ENCODE measurements at places on chromosomes 3 and 15. TPM values are rescaled to one million over a fixed set of nuclear protein-coding genes. Genes with fewer than 3 reads are reported as not detected.

Gene TMOD3
- 41.2 TPM for polyA plus RNA-seq

Gene ALAS1
- 22.4 TPM for polyA plus RNA-seq

Gene CLDN11
- polyA plus RNA-seq = not detected

Gene SCAMP5
- not detected for polyA plus RNA-seq

Gene VPS39
- 35.2 TPM for polyA plus RNA-seq

Gene CASR
- not detected for polyA plus RNA-seq

Gene ZPLD1
- not detected for polyA plus RNA-seq

Gene SERINC4
- polyA plus RNA-seq = 1.9 TPM

Gene KCNH8
- polyA plus RNA-seq = 0.17 TPM

Gene ATR
- 13.6 TPM for polyA plus RNA-seq

Gene IGDCC3
- not detected for polyA plus RNA-seq

Gene ITIH4
- polyA plus RNA-seq = not detected

Gene FBN1
- polyA plus RNA-seq = not detected

Gene TMEM42
- polyA plus RNA-seq = 39.5 TPM

Gene SLC22A13
- not detected for polyA plus RNA-seq

Gene REC114
- not detected for polyA plus RNA-seq

Gene FILIP1L
- not detected for polyA plus RNA-seq

DNA sequence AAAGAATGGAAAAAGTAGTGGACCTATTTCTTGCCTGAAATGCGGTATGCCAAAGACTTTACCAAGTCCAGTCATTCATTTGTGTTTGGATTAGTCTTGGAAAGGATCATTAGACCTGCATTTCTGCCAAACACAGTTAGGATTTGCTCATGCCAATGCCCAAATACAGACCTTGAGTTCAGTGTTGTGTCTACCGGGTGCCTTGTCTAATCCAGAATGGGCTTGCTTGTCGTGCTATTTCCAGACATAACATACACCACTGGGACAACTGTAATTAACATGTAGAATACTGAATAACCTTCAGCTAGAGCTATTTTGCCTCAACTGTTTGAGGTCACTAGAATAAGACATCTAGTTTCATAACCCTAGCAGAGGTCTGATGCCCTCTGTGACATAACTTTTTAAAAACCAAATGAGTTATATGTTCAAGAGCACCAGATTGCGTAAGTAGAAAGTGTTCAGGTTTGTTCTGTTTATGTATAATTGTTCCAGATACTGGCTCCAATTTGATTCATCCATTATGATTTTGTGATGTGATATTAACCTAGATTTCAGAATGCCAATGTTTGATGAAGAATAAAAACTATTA is 145.3 kb upstream of the DPH6 start:
- DNase-seq = no peak
- H3K36me3 ChIP-seq = no peaks in the 10 kb centered on the region
- no peaks in the 10 kb centered on the region for H3K4me1 ChIP-seq
- H3K4me3 ChIP-seq = no peak overlapping the region
- H3K27ac ChIP-seq = no peak overlapping the region

DNA sequence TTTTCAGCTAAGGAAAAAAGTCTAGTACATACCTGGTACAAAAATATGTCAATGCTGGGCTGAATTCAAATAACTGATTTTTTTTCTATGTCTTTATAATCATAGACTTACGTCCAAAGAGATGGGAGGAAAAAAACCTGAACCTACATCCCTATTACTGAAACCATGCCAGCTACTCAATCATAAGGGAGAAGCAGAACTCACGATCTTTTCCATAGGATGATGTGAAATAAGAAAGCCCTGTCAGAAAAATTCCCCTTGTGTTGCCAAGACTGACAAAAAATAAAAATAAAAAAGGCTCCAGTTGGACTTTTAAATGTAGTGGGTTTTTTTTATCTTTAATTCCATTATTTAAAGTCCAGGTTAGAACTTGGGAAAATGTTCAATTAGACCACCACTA is 3.3 kb downstream of the MSL2 start:
- no peaks in the 10 kb centered on the region for H3K27me3 ChIP-seq
- H3K36me3 ChIP-seq = no peaks in the 10 kb centered on the region
- H3K4me1 ChIP-seq = peaks cover 53% of the 10 kb centered on the region

- H3K4me1 ChIP-seq = peaks cover 8% of the 10 kb centered on the region
- no peaks in the 10 kb centered on the region for H3K36me3 ChIP-seq
- no peak overlapping the region for H3K27ac ChIP-seq
- DNase-seq = no peak
- no peaks in the 10 kb centered on the region for H3K27me3 ChIP-seq
Measured at GRCh38 chr15:29086001-29086400, 183.6 kb downstream of the NSMCE3 start.

DNA sequence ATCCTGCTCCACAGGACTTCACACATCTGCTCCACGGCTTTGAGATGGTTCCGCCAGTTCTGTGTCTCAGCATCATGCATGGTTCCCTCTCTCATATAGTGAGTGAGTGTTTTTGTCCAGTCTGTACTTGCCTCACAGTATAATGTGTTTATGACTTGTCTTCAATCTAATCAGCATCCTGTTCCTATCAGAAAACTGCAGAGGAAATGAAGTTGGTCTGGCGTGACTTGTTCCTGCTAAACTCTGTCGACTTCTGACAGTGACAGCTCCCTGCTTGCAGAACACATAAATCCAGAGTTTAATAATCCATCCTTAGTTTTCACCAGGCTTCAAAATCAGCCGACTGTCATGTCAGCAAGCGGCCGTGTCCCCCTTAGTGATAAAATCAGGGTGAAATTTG is 222.3 kb downstream of the SLCO3A1 start:
- DNase-seq = peak; percentile 20
- peaks cover 17% of the 10 kb centered on the region for H3K4me1 ChIP-seq
- no peak overlapping the region for H3K4me3 ChIP-seq

GRCh38 chr3:106466881-106467280 is 598.1 kb upstream of the CBLB start:
- no peaks in the 10 kb centered on the region for H3K27me3 ChIP-seq
- no peaks in the 10 kb centered on the region for H3K4me1 ChIP-seq
- no peak overlapping the region for H3K27ac ChIP-seq
- no peak overlapping the region for H3K4me3 ChIP-seq

DNA sequence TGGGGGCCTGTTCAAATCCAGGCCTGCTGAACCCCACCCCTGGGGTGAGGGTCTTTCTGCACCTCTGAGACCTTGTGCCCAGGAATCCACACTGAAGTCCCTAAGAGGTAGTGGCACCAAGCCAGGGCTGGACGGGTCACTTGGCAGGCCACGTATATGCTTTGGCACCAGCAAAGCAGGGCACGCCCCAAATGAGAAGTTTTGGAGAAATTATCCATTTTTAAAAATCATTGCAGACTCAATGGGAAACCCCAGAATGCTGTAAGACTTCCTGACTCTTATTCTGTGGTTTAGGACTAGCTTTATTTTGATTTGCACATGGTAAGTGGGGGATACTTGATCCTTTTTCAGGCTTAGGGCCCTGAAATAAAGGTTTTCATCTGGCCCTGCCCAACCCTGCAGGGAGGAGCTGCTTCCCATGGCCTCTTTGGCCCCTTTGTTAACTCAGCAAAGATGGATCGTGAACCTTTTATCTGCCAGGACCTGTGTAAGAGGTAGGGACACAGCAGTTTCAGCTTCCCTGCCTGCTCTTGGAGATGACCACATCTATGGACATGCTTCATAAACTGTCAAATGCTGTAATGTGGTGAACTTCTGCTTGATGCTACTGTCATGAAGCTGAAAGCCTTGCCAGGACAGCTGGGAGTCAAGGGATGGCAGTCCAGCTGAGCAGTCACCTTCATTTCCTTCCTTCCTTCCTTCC is 88.0 kb downstream of the HMG20A start:
- no peaks in the 10 kb centered on the region for H3K4me1 ChIP-seq
- DNase-seq = no peak
- H3K27me3 ChIP-seq = no peaks in the 10 kb centered on the region

GRCh38 chr3:114718071-114718897 is 424.5 kb downstream of the TIGIT start:
- no peak for DNase-seq
- no peak overlapping the region for H3K4me3 ChIP-seq
- no peaks in the 10 kb centered on the region for H3K36me3 ChIP-seq
- no peaks in the 10 kb centered on the region for H3K27me3 ChIP-seq
- H3K4me1 ChIP-seq = peaks cover 18% of the 10 kb centered on the region

DNA sequence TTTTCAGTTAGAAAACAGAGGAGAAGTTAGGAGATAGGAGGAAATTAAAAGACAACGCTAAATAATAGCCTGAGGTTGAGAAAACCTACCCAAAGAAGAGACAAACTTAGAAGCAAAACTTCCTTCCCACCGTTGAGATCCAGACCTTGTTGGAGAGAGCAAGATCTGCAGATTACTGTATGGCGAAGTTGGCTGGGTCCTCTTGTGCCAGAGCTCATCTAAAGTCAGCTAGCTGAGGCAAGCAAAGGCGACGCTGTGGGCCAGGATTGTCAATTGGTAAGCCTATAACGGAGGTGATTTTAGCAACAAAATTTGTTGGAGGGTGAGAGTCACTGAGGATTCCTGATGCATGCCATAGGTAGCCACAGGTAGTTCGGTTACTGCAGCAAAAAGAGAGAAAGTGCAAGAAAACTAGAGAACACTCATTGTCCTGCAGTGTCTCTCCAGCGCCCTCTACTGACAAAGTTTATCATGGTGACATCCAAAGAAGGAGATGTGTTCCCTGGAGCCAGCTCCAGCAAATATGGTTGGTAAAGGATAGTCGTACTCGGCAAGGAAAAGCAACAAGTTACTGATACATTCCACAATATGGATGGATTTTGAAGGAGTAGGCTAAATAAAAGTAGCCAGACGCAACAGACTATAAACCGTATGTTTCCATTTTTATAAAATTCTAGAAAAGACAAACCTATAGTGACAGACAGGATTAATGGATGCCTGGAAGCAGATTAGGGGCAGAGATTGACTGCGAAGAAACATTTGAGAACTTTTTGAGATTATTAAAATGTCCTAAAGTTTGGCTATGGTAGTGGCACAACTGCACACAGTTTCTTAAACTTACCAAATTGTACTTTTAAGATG is 9.8 kb upstream of the OR5K4 start:
- H3K4me1 ChIP-seq = no peaks in the 10 kb centered on the region
- peak; percentile 34 for DNase-seq
- H3K4me3 ChIP-seq = no peak overlapping the region
- no peak overlapping the region for H3K27ac ChIP-seq
- peaks cover 9% of the 10 kb centered on the region for H3K27me3 ChIP-seq

DNA sequence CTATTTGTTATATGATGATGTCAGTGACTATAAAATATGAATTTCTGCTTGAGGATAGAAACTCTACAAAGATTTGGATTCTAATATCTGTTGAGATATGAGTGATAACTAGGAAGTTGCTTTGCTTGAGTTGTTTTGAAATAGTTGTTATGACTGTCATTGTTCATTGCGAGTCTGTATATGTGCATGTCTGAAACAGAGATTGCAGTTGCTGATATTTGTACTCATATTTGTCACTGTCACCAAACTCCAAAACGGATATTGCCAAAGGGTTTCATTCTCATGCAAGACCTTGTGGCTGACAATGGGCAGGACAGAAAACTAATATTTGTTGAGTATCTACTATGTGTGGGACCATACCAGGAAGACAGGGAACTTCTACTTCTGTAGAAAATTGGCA is 240.2 kb downstream of the CD47 start:
- H3K36me3 ChIP-seq = no peaks in the 10 kb centered on the region
- H3K4me1 ChIP-seq = no peaks in the 10 kb centered on the region
- H3K27ac ChIP-seq = no peak overlapping the region
- H3K4me3 ChIP-seq = no peak overlapping the region

- H3K4me3 ChIP-seq = no peak overlapping the region
- H3K4me1 ChIP-seq = no peaks in the 10 kb centered on the region
- H3K36me3 ChIP-seq = no peaks in the 10 kb centered on the region
- no peaks in the 10 kb centered on the region for H3K27me3 ChIP-seq
- H3K27ac ChIP-seq = no peak overlapping the region
Measured at GRCh38 chr3:44128057-44128775, 113.5 kb upstream of the TOPAZ1 start.

GRCh38 chr15:76932135-76932966 is 802 bp downstream of the RCN2 start:
- peak overlapping the region; percentile 69 for H3K27ac ChIP-seq

GRCh38 chr3:53599771-53600170 is 105.4 kb downstream of the CACNA1D start:
- no peaks in the 10 kb centered on the region for H3K4me1 ChIP-seq
- H3K4me3 ChIP-seq = no peak overlapping the region
- H3K36me3 ChIP-seq = no peaks in the 10 kb centered on the region
- no peak overlapping the region for H3K27ac ChIP-seq
- DNase-seq = no peak

- H3K4me3 ChIP-seq = no peak overlapping the region
- H3K4me1 ChIP-seq = peaks cover 26% of the 10 kb centered on the region
- no peaks in the 10 kb centered on the region for H3K36me3 ChIP-seq
Measured at GRCh38 chr15:82047453-82048400, 1.9 kb upstream of the MEX3B start.

- no peaks in the 10 kb centered on the region for H3K4me1 ChIP-seq
- H3K4me3 ChIP-seq = no peak overlapping the region
- no peak overlapping the region for H3K27ac ChIP-seq
- H3K36me3 ChIP-seq = no peaks in the 10 kb centered on the region
- no peak for DNase-seq
- no peaks in the 10 kb centered on the region for H3K27me3 ChIP-seq
Measured at GRCh38 chr15:89227425-89227824, 6.0 kb upstream of the RLBP1 start.

- no peak overlapping the region for H3K27ac ChIP-seq
- no peak overlapping the region for H3K4me3 ChIP-seq
- H3K27me3 ChIP-seq = no peaks in the 10 kb centered on the region
- no peaks in the 10 kb centered on the region for H3K36me3 ChIP-seq
- peak; percentile 30 for DNase-seq
- no peaks in the 10 kb centered on the region for H3K4me1 ChIP-seq
Measured at GRCh38 chr3:108322352-108322751, 26.0 kb downstream of the HHLA2 start.

GRCh38 chr3:163587342-163587741 is 1491.0 kb downstream of the SI start:
- H3K27me3 ChIP-seq = no peaks in the 10 kb centered on the region
- no peaks in the 10 kb centered on the region for H3K4me1 ChIP-seq
- no peaks in the 10 kb centered on the region for H3K36me3 ChIP-seq
- H3K27ac ChIP-seq = no peak overlapping the region
- H3K4me3 ChIP-seq = no peak overlapping the region

GRCh38 chr15:81957698-81958097 is 88.1 kb downstream of the MEX3B start:
- no peaks in the 10 kb centered on the region for H3K27me3 ChIP-seq
- no peak for DNase-seq
- no peaks in the 10 kb centered on the region for H3K36me3 ChIP-seq
- H3K27ac ChIP-seq = no peak overlapping the region

- H3K27ac ChIP-seq = no peak overlapping the region
- no peak for DNase-seq
- H3K4me3 ChIP-seq = no peak overlapping the region
- no peaks in the 10 kb centered on the region for H3K27me3 ChIP-seq
- no peaks in the 10 kb centered on the region for H3K36me3 ChIP-seq
Measured at GRCh38 chr3:123367467-123368154, 81.3 kb downstream of the ADCY5 start.

GRCh38 chr15:40706121-40706520 is 11.1 kb downstream of the RAD51 start:
- H3K36me3 ChIP-seq = no peaks in the 10 kb centered on the region
- H3K27ac ChIP-seq = no peak overlapping the region
- H3K4me1 ChIP-seq = no peaks in the 10 kb centered on the region

- H3K27ac ChIP-seq = no peak overlapping the region
- H3K27me3 ChIP-seq = peaks cover 4% of the 10 kb centered on the region
- H3K36me3 ChIP-seq = no peaks in the 10 kb centered on the region
Measured at GRCh38 chr3:9525078-9525477, 28.5 kb downstream of the LHFPL4 start.
